Fibroblast of skin of right biceps (primary cell): ENCODE measurements at places on chromosomes 6 and 20.

- DNase-seq = no peak
Measured at GRCh38 chr6:13251242-13251641, 77.1 kb downstream of the TBC1D7 start.

DNA sequence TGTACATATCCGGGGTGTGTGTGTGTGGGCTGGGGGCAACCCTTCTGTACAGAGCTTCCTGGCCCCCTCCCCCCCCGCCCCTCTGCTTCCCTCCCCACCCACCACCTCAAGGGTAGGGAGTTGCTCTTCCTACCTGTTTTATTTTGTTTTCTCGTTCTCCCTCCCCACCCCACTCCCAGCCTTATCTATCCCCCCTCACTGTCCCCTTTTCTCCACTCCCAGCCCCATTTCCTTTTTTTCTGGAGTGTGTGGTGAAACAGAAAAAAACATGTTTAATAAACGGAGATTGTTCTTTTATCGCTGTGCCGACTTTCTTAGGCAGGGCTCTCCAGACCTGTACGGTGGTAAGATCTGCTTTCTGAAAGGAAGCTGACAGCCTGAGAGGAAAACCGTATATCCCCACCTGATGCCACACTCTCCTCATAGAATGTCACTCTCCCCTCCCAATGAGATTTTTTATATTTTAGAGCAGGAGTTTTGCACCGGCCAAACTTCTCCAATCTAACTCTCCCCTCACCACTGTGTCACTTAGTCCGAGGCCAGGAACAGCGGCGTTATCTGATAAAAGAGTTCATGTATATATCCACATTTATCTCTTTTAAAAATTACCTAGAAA is 875 bp upstream of the ZBTB9 start:
- no peak for DNase-seq

GRCh38 chr20:49896204-49896603 is 19.1 kb downstream of the SPATA2 start:
- no peak for DNase-seq

GRCh38 chr20:57544838-57545564 is 15.9 kb upstream of the PCK1 start:
- DNase-seq = no peak

GRCh38 chr6:16582446-16583143 is 178.7 kb downstream of the ATXN1 start:
- DNase-seq = no peak

GRCh38 chr20:42985628-42986027 is 204.1 kb downstream of the PTPRT start:
- no peak for DNase-seq
